ENCODE measurements at places on chromosomes 3 and 15.

- no peak for DNase-seq
Observed at GRCh38 chr3:32813180-32813579, 4.6 kb upstream of the TRIM71 start.

GRCh38 chr3:49470714-49471420, 800 bp downstream of the DAG1 start:
- no peak for DNase-seq

GRCh38 chr3:151015181-151015580, 42.7 kb upstream of the CLRN1 start:
- DNase-seq, result no peak

GRCh38 chr15:73682600-73683090, 1.5 kb upstream of the CD276 start:
- DNase-seq, result no peak

- DNase-seq, result no peak
Observed at GRCh38 chr3:170054204-170054603, 16.4 kb downstream of the GPR160 start.

DNA sequence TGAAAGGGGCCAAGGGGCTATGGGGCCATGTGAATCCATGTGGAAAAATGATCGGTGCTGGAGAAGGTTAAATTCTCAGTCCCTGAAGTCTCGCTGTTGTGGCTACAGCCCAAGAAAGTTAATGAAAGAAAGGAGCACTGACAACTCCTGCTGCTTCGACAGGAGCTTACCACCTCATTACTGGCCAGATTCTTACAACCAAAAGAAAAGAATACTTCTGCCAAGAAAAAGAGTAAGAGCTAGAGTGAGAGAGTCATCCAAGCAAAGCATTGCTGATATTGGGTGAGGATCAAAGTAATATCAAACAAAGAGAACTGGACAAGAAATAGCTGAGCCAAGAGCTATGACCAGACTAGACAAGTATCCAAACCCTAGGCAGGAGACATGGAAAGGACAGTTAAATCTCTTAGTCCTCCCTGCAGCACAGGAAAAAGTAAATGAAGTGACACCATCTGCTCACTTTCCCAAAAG, 348.4 kb upstream of the PLSCR5 start:
- DNase-seq, result peak; percentile 30

DNA sequence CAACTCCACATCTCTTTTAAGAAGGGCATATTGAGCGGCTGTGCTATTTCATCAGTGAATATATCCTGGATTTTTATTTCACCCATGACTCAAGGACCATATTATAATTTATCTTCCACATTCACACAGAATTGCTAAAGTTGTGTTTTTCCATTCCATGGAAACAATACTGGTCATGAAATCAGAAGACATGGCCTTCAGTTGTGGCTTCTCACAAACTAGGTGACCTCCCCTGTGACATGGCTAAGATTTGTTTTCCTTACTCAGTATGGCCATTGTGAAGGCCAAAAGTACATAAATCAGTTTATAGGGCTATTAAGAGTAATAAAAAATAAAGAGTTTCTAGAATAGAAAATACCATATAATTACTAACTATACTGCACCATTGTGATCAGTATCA, 415.6 kb downstream of the OXSM start:
- no peak for DNase-seq

- DNase-seq, result no peak
Observed at GRCh38 chr3:73559749-73560148, 65.0 kb downstream of the PDZRN3 start.

DNA sequence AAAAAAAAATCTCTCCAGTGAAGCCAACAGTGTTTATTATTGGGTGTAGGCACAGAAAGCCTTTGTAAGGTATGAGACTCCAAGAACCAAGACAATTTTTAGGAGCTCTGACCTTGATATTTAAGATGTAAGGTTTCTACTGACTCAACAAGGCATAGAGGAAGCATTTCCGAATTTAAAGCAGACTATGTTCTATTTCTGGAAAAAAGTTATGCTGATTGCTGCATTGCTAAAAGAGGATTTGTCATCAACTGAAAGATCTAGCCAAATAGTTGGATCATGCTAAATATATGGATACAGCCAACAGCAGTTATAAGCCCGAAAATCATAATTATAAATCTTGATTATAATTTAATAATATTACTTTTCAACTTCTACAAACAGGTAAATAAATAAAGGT, 53.3 kb upstream of the MELTF start:
- DNase-seq, result peak; percentile 10

DNA sequence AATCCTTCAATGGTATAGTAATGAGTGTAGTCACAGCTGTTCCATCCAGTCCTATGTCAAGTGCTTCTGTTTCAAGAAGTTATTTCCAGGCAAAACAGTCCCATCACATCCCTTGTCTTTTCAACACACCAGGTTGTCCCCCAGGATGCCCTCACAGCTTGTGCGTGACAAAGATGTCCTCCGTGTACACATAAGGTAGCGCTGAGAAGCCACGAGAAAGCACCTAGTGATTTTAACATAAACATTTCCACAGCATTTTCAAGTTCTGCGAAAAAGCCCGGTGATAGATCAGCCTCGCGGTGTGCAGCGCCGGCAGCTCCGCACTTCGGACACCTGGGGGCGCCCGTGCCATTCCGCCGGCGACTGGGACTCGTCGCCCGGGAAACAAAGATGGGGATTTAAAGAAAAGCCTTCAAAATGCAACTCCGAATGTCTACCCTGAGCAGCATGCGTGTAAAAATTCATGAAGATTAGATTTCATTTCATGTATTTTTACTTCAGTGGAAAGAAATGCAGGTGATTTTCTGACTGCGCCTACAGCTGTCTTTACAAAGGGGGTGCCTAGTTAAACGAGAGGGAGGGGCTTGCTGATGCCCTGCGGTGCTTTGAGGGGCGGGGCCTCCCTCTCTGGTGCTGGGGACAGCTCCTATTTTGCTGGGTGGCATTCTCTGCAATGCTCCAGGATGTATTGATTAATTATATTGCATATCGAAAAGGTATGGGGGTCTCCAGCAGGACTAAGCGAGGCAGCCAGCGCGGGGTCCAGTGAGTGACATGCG, 49.9 kb downstream of the KY start:
- DNase-seq, result peak; percentile 88

- peak; percentile 73 for DNase-seq
Observed at GRCh38 chr15:85618956-85619491, 175.7 kb downstream of the KLHL25 start.

DNA sequence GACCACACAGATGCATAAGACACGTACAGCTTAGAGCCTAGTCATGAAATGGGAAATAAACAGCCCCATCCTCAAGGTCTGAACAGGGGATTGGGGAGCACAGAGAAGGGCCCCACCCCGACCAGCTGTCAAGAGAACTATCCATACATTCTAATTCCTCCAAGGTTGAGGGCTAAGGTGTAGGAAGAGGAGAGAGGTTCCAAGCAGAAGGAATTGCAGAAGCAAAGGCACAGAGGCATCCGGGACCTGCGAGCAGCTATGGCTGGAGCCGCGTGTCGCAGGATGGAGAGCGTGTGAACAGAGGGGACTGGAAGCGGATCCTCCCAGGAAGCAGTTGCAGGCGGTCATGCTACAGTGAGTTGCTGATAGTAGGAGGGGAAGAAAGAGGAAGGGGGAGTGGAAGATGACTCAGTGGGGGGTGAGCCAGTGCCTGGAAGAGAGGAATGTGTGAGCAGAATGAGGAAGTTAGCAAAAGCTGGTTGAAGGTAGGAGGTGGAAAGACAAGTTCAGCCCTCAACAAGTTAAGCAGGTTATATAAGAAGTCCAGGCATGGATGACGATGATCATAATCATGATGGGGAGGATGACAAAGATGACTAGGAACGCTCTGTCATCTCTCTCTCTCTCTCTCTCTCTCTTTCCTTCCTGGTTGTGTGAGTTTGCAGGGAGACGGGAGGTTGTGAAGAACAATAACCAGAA, 89.7 kb downstream of the LIPC start:
- DNase-seq, result peak; percentile 75

GRCh38 chr3:89145995-89146394, 38.6 kb downstream of the EPHA3 start:
- DNase-seq, result peak; percentile 45

Measured in AG08395 (cell line).